ENCODE measurements at places on chromosomes 6 and 20.

- no peak for DNase-seq
Observed at GRCh38 chr20:10578607-10579006, 95.2 kb downstream of the JAG1 start.

DNA sequence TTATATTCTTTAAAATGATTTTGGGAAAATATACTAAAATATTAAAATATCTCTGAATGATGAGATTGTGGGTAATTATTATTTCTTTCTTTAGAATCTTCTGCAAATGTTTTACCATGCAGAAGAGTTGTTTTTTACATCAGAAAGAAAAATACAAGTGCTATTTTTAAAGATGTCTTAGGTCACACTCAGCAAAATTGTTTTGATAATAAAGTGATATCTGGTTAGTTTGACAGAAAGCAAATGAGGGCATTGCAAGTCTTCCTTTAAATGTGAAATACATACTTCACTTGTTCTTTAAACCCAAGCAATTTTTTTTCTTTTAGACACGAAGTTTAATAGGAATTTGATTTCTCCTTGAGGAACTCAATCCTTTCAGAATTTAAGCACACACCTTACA, 43.6 kb upstream of the STXBP5 start:
- DNase-seq = no peak

DNA sequence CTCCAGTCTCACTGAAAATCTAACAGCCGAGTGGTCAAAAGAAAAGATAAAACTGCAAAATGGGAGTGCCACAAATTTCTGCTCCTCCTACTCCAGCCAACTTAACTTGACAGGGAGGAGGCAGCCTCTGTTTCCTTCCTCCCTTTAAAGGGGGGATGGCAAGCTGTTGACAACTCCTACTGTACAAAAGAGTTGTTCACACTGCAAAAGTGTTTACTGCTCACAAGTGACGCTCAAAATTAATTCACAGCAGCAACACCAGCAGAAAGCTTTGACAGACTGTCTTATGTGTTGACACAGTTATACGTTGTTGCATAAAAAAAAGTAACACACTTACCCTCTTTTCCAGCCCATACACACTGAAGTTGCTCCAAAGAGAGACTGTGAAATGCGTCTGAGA, 169.8 kb downstream of the BACH2 start:
- no peak for DNase-seq

DNA sequence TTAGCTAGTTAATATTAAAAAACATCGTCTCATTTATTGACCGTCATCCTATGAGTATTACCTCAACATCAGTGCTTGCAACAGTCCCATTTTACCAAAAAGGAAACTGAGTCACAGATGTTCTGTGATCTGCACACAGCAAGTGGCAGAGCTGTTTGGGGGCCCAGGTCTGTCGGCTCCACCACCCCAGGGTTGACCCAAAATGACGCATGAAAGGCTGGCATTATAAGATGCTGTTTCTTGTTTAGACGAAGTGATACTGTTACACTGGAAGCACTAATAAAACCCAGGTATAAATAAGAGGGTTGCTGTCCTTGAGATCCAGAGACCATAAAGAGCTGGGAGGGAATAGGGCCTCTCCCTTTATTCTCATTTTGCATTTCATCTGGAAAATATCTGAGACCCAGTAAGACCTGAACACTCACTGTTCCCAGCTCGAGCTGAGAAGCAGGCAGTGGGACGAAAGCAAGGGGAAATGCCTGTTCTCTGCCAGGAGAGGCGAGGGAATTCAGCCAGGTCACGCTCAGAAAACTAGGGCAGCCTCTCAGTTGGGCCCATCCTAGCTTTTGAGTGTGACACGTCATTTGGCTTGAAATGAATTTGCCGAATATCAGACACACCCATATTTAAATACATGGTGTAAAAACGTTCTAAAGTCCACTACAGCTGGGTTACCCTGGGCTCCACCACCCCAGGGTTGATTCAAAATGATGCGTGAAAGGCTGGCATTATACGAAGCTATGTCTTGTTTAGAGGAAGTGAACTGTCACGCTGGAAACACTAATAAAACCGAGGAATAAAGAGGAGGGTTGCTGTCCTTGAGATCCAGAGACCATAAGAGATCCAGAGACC, 1.4 kb upstream of the MICAL1 start:
- DNase-seq = no peak

- peak; percentile 70 for DNase-seq
Observed at GRCh38 chr6:167094820-167095637, 27.9 kb upstream of the CCR6 start.

Measured in germinal center (tissue), 1 donor.